ENCODE measurements at places on chromosomes 3 and 15.

DNA sequence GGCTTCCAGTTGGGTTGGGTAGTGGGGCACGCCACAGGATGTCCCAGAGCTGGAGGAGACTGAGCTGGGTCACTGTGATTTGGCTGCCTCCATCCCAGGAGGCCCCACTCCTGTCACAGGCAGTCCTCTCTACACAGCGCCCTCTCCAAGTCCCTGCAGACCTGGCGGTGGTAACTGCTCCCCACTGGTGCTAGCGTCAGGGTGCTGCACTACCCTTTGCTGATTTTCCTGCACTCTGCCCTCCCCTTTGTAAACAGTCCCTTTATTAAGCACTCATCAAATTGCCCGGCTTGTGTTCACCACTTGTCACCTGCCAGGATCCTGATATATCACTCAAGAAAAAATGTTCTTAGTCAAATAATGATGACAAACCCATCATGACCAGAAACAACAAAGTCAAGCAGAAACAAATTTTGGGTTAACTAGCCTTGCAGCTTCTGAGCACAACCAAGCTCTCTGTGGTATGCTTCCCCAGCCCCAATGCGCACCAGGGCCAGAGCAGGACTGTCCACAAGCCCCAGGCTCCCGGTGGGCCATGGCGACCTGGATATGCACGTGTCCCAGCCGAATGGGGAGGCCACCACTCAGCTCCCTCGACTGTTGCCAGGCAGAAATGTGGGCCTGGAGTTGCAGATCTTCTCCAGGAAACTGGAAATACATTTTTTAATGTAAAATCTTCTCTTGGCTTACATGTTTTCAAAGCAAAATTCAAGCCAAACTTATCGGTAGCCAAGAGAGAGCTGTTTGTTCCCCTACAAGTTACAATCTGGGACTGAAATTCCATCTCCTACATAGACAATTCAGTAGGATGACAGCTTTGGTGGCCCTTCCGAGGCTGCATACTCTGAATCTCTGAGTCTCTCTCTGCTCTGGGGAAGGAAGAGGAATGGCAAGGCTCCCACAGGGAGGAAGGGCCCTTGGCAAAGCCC, 24.5 kb downstream of the MEGF11 start:
- no peak for DNase-seq

DNA sequence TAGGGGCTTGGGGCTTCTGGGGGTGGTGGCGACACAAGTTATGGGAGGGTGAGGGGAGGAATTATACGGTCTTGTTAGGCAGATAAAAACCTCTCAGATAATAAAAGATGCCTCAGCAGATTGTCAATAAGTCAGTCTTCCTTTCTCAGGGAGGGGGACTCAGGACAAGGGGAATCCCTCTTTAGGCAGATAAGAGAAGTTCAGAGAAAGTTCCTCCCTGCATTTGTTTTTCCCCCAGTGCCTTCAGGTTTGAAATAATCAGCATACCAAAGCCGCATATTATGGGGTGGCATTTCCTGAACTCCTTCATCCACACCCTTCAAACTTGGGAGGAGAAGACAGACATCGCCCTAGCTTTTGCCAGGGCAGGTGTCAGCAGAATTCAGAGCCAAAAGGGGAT, 8.5 kb downstream of the PPCDC start:
- DNase-seq, result no peak

GRCh38 chr15:99210334-99210733, 39.0 kb downstream of the TTC23 start:
- DNase-seq, result no peak

DNA sequence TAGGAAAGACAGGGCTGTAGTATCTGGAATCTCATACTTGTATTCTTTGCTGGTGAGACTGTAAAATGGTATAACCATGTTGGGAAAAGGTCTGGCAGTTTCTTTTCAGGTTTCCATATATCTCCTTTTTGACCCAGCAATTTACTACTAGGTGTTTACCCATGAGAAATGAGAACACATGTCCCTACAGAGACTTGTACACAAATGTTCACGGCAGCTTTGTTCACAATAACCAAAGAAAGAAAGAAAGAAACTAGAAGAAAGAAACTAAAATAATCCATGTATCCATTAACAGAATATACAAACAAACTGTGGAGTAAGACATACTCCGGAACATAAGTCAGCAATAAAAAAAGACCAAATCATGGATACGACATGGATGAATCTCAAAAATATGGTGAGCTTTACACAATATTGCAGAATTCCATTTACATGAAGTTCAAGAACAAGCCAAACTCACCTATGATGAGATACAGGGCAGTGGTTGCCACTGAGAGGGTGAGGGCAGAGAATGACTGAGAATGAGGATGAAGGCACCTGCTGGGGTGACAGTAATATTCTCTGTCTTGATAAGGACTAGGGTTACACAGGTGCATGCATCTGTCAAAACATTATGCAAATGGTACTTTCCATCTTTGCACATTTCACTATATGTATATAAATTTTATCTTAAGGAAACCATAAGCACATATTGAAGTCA, 2.7 kb downstream of the RFTN1 start:
- no peak for DNase-seq

DNA sequence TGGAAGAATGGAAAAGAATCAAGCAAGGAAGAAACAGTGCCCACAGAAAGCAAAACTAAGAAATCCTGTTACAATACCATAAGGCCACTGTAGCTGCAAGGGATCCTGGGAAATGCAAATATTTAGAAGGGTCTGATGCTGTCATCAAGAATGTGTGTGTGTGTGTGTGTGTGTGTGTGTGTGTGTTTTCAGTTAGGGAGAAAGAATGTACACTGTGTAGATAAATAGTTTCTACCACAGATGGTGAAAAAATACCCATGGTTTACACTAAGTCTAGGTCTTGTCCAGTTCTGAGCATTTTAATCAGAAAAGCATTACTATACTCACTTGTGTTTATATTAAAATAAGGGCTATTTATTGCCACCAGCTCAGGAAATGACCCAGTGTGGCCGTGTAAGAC, 355.0 kb downstream of the RBMS3 start:
- no peak for DNase-seq

GRCh38 chr3:122794483-122794778, 438 bp upstream of the SLC49A4 start:
- no peak for DNase-seq

DNA sequence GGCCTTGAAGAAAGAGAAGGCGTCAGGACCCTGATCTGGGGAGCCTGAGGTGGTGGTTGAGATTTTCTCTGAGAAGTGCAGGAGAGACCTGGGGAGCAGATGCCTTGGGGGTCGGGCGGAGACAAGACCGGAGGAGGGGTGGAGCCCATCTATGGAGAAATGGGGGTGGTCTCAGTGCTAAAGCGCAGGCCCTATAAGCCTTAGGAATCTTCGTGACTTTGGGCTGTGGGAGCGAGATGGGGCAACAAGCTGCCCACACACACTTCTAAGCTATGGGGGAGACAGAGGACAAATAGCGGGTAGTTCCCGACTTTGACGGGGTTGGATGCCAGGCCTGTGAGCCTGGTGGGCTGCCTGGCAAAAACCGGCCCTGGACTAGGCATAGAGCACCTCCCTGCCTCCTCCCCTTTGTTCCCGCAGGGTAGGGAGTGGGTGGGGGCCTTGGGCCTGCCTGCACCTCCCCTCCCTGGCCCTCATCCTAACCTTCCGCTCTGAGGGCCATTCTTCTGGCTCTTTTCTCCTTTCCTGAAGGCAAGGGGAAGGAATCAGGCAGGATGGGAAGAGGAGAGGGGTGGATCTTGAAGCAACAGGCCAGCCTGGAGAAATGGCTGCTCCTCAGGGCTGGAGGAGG, 880 bp downstream of the NISCH start:
- no peak for DNase-seq

- DNase-seq, result no peak
Measured at GRCh38 chr15:42594095-42594494, 18.7 kb downstream of the STARD9 start.

- DNase-seq, result no peak
Measured at GRCh38 chr3:11134794-11135193, 19.5 kb upstream of the HRH1 start.

DNA sequence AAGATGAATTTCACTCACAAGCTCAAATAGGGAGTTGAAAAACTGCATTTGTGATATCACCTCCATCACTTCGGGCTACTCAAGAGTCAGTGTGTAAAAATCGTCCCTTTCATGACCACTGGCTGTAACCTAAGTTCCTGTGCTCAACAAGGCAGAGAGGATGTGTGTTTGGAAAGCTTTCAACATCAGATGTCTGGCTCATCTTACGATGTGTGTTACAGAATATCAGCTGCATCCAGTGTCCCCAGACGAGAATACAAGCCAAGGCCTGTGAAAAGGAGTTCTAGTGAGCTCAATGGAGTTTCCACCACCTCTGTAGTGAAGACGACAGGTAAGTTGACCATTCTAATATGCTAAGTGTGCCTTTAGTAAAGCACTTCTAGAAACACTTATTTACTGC, 65.5 kb upstream of the ADAMTSL3 start:
- DNase-seq, result no peak

GRCh38 chr15:99545605-99546004, 20.2 kb upstream of the MEF2A start:
- DNase-seq, result no peak

- no peak for DNase-seq
Measured at GRCh38 chr15:45606841-45607240, 19.7 kb downstream of the BLOC1S6 start.

DNA sequence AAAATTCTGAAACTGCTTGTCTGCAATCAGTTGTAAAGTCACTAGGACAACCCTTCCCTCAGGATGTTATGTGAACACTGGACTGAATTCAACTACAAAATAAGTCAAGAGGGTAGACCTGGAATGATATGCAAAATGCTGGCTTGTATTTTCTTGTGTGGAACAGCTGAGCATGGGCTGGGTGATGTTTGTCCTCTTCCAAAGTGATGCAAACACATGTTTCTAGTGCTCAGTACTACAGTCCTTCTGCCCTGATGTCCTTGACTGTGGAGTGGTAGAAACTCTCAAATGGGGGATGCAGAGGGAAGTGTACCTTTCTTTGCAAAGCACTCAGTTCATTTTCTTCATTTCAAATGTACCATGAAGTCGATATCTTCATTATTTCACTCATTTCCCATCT, 258.6 kb downstream of the THSD4 start:
- no peak for DNase-seq

- no peak for DNase-seq
Measured at GRCh38 chr15:41894251-41894790, 468 bp upstream of the SPTBN5 start.

GRCh38 chr15:45732662-45733061, 97.8 kb downstream of the SQOR start:
- no peak for DNase-seq

- no peak for DNase-seq
Measured at GRCh38 chr3:157354722-157355121, 81.9 kb upstream of the PTX3 start.

DNA sequence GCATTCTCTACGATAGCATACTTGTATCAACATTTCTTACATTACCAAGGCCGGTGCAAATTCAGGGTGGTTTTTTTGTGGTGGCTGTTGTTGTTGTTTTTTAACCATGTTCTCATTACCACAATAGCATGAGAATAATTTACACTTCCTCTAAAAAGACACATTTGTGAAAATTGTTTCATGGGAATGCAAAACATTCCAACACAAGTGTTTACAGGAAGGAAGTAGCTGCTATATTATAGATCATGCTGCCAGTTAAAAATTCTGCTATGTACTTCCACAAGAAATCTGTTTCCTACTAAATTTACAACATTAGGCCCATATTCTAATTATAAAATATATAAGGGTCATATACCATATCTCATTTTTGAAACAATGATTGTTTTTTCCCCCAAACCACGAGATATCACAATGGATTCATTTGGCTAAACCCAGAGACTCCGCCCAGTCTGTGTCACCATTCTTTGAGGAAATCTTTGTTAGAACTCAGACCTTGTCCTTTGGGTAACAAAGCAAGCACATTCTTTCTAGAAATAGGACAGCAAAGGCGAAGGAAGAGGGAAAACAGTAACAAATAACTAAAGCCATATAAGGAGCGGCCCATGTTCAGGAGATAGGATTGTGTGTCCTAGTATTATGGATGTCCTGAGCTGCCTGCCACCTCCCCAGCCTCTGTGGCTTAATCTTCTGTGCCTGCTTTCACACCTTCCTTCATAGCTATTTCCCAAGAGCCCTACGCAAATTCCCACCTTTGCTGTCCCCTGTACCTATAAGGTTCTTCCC, 60.1 kb downstream of the UACA start:
- DNase-seq, result no peak

GRCh38 chr15:69666921-69667811, 214.5 kb downstream of the RPLP1 start:
- no peak for DNase-seq

- no peak for DNase-seq
Measured at GRCh38 chr3:194582196-194582905, 50.9 kb downstream of the TMEM44 start.

- DNase-seq, result no peak
Measured at GRCh38 chr3:146313746-146314111, 62.8 kb upstream of the PLSCR4 start.

GRCh38 chr3:100268156-100268555, 7.4 kb downstream of the TBC1D23 start:
- DNase-seq, result no peak

GRCh38 chr3:2659896-2660295, 450.3 kb downstream of the IL5RA start:
- DNase-seq, result no peak

DNA sequence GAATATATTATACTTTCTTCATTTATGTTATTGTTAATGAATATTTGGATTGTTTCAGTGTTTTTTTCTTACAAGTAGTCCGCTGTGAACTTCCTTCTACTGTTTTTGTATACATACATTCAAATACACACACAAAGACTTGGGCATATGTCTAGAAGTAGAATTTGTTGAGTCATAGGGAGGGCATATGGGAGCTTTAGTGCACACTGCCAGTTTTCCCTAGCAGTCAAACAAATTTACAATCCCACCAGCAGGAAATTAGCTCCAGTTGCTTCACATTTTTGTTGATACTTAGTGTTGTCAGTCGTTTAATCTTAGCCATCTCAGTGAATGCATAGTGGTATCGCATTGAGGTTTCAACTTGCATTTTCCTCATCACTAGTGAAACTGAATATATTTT, 492.3 kb downstream of the DIPK2A start:
- no peak for DNase-seq

- no peak for DNase-seq
Measured at GRCh38 chr15:45703670-45704328, 69.0 kb downstream of the SQOR start.

DNA sequence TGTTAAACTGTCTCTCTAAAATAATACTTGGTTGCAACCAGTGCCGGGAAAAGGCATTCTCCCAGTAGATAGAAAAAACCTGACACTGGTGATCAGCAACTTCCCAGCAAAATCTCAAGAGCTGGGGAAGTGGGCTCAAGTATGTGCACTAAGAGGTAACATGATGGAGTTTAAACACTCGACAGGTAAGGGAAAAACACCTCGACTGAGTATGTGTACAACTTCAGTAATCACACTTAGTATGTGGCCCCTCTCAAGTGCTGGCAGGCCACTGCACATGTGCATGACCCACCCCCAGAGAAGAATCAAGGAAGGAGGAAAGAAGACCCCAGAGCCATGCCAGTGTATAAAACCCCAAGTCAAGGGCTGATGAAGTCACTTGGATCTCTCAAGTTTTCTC, 27.4 kb downstream of the SPESP1 start:
- DNase-seq, result no peak

- no peak for DNase-seq
Measured at GRCh38 chr3:140420621-140421357, 257.1 kb upstream of the TRIM42 start.

GRCh38 chr3:159951540-159951939, 37.1 kb upstream of the IL12A start:
- DNase-seq, result no peak
